Motor neuron (in vitro differentiated cells): ENCODE measurements at places on chromosomes 2 and 18. TPM values are rescaled to one million over a fixed set of nuclear protein-coding genes. Genes with fewer than 3 reads are reported as not detected.

Gene COL5A2
- total RNA-seq = 5.4 and 6.4 TPM in 2 replicates

Gene CLEC4F
- total RNA-seq = 0.46 TPM in 1 of 2 replicates, not detected in the other

Gene CFAP65
- total RNA-seq = 1.4 and 1.8 TPM in 2 replicates

Gene ACMSD
- total RNA-seq = 0.49 and 1.5 TPM in 2 replicates

Gene FBLN7
- 1.3 and 1.8 TPM in 2 replicates for total RNA-seq

Gene REG3A
- not detected in 2 replicates for total RNA-seq

Gene CABYR
- total RNA-seq = 13.9 and 19.2 TPM in 2 replicates

Gene XRCC5
- total RNA-seq = 242 and 252 TPM in 2 replicates

Gene REEP1
- total RNA-seq = 1.2 and 4.7 TPM in 2 replicates

Gene ANKRD53
- 1.7 and 2.2 TPM in 2 replicates for total RNA-seq

Gene SPEG
- 31.1 and 31.7 TPM in 2 replicates for total RNA-seq

Gene SNORC
- total RNA-seq = 1.5 and 2.3 TPM in 2 replicates
